ENCODE measurements at places on chromosomes 3 and 15.

GRCh38 chr15:81002009-81002330 lies 1.2 kb downstream of the TLNRD1 start:
- DNase-seq: no peak

DNA sequence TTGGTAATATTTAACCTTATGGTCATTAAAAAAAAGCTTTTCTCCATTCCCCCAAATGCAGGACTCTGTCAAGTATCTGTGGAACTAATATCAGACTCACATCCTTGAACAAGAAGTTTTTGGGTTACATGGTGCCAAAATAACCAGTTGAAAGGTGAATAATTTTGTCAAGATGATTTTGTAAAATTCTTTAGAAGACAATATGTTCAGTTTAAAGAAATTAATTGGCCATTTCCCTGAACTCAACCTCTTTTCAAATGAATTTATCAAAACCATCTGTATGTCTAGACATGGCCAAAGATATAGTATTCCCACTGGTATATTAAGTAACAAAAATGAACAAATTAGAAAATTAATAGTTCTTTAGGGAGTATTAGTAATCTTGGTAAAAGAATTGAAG lies 280.5 kb downstream of the MBNL1 start:
- no peak for DNase-seq

GRCh38 chr15:79736435-79737000 lies 160.3 kb downstream of the MTHFS start:
- DNase-seq: no peak

- DNase-seq: peak; percentile 19
These were observed 30.2 kb upstream of the ZNF609 start for GRCh38 chr15:64430000-64430735.

- DNase-seq: no peak
These were observed 103.6 kb upstream of the BFSP2 start for GRCh38 chr3:133295944-133296917.

DNA sequence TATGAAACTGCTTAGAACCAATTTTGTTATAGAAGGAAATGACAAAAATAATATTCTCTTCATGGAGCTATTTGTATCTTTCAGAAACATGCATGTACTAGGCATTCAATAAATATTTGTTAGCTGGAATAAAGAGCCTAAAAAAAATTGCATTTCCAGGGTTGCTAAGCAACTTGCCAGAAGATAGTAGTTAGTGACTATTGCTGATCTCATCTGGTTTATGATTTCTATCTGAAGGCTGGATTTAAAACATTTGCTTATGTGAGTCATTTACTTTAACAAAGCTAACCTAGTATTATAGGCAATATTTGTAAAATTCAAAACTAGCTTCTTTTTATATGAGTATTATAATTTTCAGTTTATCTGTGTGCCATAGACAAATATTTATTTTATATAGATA lies 78.3 kb downstream of the NAALADL2 start:
- no peak for DNase-seq

- no peak for DNase-seq
These were observed 29.4 kb downstream of the POLR2M start for GRCh38 chr15:57735891-57736290.

- DNase-seq: no peak
These were observed 215.3 kb upstream of the CGNL1 start for GRCh38 chr15:57160823-57161560.

DNA sequence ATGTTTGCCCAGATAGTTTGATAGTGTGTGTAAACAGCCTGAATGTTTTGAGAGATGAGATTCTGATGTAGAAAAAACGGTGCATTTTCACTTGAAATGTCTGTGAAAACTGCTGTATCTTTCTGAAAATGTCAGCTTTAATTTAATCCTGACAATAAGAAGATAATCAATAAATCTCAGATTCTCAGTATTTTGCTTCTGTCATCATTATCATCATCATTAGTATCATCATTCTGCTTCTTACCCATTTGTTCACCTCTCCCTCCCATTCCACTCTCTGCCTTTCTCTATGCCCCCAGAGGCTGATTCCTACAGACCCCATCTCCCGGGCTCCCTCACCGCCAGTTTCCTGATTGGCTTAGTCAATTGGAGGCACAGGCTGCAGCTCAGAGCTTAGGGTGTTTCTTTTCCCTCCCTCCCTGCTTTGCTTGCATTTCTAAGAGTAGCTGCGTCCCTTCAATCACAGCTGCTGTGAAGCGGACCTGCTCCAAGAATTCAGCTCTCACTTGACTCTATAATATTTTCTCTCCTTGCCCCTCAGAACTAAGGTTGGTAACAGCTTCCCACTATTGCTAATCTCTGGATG lies 8.2 kb upstream of the SNTN start:
- no peak for DNase-seq

DNA sequence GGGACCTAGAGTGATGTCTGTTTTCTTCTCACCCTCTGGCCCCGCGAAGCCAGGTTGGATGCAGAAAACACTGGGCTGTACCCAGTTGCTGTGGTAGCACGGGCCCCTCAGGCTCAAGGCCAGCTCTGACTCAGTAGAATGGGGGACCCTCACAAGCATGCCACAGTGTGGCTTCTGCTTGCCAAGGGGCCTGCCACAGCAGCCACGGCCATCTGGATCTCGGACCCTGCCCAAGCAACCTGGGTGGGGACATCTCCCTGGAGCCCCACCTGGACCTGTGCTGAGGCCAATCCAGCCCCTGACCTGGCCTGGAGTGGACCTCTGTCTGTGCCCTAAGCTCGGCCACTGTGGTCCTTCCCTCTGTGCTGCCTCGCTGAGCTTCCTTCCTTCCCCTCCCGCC lies 59.0 kb downstream of the MGLL start:
- no peak for DNase-seq

GRCh38 chr3:141083226-141083625 lies 32.1 kb downstream of the SPSB4 start:
- no peak for DNase-seq

DNA sequence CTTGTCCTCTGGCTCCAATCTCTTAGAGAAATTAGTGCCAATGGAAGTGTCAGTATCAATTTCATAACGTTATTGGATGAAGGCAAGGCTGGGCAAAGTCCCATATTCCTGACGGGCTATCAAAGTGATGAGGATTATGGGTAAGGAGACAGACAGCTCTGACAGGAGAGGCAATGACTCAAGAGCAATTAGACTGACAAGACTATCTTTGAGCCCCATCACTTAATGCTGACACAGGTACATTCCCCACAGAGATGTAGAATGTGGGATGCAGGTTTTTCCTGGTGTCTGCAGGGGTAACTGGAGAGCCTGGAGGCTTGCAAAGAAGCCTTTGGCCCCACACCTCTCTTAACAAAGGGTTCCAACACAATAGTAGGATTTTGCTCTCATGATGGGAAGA lies 208.3 kb downstream of the NTRK3 start:
- no peak for DNase-seq

DNA sequence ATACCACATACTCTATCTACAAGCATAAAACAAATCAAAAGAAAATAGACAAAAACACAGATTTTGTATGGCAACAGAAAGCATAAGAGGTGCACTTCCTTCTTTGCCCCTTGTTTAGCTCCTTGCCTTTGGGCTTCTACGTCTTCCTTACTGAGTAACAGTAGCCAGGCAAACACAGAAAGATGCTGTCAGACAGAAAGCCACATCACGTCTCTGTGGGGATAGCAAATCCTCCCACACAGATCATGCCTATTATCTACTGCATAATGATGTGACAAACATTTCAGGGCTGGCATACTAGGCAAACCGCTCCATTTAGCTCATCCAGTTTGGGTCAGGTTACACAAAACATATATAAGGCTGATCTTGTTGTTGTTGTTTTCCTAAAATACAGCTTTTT lies 92.7 kb downstream of the BOC start:
- no peak for DNase-seq

- DNase-seq: peak; percentile 68
These were observed 2.0 kb upstream of the SOX2 start for GRCh38 chr3:181709537-181710279.

GRCh38 chr3:12194669-12195161 lies 36.0 kb upstream of the TIMP4 start:
- DNase-seq: no peak

DNA sequence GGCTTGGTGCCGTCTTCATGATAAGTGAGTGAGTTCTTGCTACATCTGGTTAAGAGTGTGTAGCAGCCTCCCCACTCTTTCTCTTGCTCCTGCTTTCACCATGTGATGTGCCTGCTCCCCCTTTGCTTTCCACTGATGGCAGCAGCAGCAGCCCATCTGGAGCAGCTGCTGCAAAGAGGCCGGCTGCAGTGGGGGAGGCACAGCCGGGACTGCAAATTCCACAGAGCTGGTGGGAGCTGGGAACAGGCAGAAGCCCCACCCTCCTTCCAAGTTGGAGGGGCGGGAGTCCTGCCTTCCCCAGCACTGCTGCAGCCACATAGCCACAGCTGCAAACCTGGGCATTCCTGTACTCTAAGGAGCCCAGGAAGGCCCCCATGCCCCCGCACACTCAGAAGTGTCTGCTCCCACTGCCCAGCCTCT lies 62.8 kb upstream of the IMPG2 start:
- DNase-seq: no peak

DNA sequence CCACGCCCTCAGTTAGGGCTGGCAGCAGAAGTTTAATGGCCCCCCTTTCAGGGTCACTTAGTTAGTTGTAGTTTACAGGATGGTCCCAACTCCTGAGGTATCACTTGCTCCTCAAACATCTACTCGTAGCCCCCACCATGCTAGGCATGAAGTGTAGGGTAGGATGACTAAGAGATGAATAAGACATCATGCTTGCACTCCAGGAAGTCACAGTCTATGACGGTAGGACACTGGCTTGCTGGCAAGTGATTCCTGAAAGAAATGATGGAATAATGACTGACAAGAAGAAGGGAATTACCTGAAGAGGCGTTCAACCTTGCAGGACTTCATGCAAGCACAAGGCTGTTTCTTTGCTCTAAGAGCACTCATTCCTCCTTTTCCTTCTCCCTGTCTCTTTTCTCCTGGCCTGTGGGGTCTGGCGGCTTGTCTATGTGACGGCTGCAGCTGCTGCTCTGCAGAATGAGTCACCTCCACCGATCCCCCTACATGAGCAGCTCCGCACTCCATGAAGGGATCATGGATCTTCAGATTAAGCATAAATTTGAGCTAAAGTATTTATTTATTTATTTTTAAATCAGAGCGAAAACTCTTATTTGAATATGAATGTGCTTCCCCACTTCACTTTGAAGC lies 82.9 kb upstream of the BOC start:
- no peak for DNase-seq

DNA sequence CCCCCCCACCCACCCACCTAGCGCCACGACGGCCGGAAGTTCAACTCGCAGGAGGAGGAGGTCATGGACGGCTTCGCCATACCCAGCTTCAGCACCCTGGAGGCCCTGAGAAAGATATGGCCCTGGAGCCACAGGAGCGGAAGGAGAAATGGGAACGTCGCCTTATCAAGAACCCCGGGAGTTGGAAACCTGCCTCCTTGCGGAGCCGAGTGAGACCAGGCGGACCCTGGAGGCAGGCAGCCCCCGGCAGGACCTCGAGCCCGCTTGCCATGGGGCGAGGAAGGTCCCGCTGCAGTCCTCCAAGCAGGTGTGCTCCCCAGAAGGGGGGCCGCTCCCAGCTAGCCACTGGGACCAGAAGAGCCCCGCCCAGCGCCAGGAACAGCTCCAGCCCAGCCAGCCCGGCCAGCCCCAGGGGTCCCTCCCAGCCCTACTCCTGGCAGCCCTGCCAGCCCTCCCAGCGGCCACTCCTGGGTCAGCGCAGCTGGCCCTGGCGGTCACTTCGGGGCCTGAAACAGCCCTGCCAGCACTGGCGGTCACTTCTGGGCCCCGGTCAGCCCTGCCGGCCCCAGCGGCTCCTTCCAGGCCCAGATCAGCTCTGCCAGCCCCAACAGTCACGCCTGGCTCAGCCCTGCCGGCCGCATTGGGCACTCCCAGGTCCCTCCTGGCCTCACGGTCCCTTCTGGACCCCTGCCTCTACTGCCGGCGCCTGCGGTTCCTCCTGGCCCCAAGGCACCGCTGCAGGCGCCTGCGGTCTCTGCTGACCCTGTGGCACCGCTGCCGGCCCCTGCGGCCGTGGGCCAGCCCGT lies 10.3 kb upstream of the ROPN1B start:
- no peak for DNase-seq

DNA sequence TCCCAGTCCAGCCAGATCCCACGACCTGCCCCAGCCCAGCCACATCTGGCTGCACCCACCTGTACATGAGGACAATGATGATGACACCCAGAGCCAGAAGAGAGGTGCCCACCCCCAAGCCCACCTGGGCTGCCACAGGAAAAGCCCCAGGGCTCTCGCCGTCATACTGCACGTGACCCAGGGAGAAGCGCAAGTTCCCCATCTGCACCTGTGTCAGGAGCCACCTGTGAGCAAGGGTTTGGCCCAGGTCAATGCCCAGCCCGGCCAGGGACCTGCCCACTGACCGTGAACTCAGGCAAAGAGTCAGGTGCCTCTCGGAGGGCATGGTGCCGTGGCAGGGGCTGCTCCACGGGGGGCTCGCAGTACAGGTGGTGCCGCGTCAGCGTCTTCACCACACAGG lies 16.3 kb downstream of the PLXNB1 start:
- no peak for DNase-seq

DNA sequence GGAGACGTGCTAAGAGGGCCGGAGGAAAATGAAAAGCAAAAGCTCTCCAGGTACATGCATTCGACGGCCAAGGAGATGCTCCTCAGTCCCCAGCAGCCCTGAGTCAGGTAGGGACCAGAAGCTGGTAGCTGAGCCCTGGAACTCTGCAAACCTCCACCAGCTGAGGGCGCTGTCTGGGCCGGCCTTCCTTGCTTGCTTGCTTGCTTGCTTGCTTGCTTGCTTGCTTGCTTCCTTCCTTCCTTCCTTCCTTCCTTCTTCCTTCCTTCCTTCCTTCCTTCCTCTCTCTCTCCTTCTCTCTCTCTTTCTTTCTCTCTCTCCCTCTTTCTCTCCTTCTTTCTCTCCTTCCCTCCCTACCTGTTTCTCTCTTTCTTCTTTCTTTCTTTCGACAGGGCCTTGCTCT lies 94.6 kb upstream of the RASGRF1 start:
- no peak for DNase-seq

DNA sequence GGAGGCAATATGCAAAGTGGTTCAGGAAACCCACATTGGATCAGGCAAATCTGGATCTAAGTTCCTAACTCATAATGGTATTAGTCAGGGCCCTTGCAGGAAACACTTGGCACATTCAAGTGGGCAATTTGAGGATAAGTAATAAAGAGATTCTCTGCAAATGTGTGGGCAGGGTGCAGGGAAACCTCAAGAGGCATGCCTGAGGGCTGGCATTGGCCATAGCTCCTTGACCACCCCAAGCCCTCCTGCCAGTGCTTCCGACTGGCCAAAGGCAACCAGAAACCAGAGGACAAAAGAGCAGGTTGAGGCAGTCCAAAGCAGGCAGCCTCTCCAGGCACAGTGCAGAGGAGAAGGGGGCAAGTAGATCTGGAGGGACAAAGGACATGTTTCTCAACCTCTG lies 130.8 kb upstream of the SNTN start:
- no peak for DNase-seq

GRCh38 chr15:89361451-89362202 lies 27.0 kb upstream of the POLG start:
- DNase-seq: peak; percentile 90

GRCh38 chr3:83524901-83525300 lies 1433.9 kb upstream of the CADM2 start:
- DNase-seq: no peak

- no peak for DNase-seq
These were observed at the start of gene CCDC80 for GRCh38 chr3:112640930-112641801. TSS of gene CCDC80 (minus strand) at chr3:112641143. CDS start at chr3:112639905, 1,238 bp downstream.
